ENCODE measurements at places on chromosomes 16 and 17.

- no peak for DNase-seq
Observed at GRCh38 chr17:45042346-45043120, 8.9 kb downstream of the DCAKD start.

DNA sequence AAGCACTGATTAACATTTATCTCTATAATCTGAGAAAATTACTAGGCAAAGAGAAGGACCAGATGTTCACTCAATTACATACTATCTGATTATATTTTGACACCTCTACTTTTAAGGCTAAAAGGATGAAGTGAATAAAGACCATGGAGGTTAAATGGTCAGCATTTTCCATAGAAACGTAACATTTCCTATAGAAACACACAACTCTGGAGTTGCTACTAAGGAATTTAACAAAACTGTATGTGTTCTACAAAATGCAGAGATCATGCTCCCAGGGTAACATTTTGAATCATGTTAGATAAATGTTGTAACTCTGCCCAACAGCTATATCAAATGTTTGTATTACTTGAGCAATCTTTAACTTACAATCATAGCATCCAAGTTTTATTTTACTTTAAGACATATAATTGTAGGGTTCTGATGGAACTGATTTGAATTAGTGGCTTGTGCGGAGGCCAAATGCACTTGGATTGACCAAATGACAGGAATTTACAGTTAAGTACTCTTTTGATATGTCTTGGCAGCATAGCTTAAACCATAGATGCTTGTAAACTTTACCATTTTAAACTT is 97.7 kb downstream of the RPGRIP1L start:
- no peak for DNase-seq

- no peak for DNase-seq
Observed at GRCh38 chr16:49482690-49483089, 109.1 kb downstream of the C16orf78 start.

- no peak for DNase-seq
Observed at GRCh38 chr16:55323637-55324271, at the start of gene IRX6. Gene IRX6, plus strand, starts transcription at chr16:55324203. Its CDS starts 889 bp downstream, at chr16:55325092.

DNA sequence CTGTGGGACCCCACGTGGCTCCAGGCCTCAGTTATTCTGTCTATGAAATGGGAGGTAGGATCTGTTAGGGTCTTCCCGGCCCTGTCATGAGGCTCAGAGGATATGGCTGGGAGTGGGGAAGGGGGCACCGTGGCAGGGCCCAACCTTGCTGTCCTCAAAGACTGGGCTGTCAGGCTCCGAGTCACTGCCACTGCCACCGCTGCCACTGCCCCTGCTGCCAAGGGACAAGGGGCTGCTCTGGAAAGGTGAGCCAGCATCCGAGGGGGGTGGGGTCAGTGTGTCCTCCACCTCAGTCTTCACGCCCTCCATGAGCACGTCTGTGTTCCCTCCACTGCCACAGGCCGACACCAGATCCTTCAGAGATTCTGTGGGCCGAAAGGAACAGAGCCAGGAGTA is 19.2 kb downstream of the SREBF1 start:
- DNase-seq: no peak

DNA sequence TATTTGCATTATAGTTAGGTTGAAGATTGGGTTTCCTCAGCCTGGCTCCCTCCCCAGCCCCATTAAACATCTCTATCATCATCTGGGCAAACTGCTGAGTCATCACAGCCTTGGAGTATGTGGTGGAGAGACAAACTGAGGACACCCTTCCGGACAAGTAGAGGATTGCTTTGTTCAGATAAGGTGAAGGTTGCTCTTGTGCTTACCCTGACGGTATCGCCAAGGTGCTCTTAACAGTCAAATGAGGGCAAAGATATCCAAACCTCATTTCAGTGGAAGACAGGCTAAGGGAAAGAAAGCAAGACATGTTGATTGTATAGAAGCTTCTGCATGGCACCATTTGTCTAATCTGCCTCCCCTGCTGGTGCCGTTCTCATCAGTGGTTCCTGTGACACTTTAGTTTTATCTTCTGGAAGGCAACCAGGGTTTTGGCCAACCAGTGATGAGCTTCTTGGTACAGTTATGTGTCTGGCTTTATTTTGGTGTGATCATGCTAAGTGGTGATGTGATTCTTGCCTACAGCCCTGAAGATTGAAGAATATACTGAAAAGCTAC is 56.9 kb upstream of the LGALS9 start:
- no peak for DNase-seq

- no peak for DNase-seq
Observed at GRCh38 chr16:55042556-55043432, 112.1 kb downstream of the IRX5 start.

All from cortex of kidney (tissue), 1 donor.